Urinary bladder (tissue), 4 donors: ENCODE measurements at places on chromosomes 5 and 9. TPM values are rescaled to one million over a fixed set of nuclear protein-coding genes. Genes with fewer than 3 reads are reported as not detected.
A peak's percentile ranks its signal among the peaks of the same experiment; 100 is the strongest.

FAM169A gene
- polyA plus RNA-seq: 1.1 TPM

MATR3 gene
- polyA plus RNA-seq: 163 TPM

SHLD3 gene
- polyA plus RNA-seq: 1.7 TPM

EIF4E1B gene
- not detected for polyA plus RNA-seq

TOR4A gene
- polyA plus RNA-seq: 8.1 TPM

GARNL3 gene
- polyA plus RNA-seq: 22.0 TPM

SPINK4 gene
- 2.6 TPM for polyA plus RNA-seq

S1PR3 gene
- polyA plus RNA-seq: 47.4 TPM

FAM78A gene
- polyA plus RNA-seq: 1.9 TPM

CNTNAP3B gene
- polyA plus RNA-seq: 14.0 TPM

DNA sequence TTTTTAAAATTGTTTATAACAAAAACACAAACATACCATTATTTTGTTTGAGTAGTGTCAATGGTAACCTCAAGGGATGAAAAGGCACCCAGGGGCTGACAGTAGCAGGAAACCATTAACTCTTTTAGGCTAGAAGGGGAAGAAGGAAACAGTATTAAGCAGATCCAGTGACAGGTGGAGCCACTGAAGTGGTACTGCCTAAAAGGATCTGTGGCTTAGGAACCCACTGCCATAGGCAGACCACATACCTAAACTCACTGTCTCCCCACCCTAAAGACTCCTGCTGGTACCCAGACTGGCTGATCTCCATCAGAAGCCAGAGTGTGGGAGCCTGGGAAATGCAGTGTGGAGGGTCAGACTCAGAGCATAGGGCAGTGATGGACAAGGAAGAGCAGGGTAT, 13.5 kb downstream of the RLN1 start:
- no peak for DNase-seq

GRCh38 chr9:114738581-114739316, 56.8 kb upstream of the TEX48 start:
- DNase-seq: no peak

DNA sequence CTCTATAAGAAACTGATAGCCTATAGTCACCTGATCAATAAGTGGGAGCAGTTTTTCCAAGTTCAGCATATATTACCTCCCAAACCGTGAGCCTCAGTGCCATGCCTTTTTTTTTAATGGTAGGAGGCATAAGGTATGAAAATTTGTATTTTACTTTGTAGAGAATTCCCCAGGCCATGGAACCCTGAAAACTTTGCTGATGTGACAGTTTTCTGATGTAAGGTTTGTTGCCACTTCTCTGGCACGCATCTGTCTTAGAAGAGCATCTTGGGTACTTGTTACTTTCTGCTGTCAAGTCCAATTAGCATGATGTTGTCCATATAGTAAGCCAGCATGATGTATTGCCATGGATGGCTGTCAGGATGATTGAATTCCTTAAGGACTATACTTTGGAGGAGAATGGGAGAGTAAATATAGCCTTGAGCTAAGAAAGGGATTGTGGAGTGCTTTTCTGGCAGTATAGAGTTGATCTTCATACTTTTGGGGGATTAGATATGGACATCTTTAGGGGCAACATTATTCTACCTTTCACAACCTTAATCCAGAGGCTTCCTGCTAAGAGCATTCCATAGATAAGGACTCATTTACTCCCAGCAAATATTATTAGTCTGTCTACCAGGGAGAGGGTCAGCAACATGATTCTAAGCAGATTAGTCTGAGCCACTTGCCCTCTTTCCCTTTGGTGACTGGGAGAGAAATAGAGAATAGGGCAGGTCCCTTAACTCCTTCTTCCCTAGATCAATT, 389.6 kb downstream of the YTHDC2 start:
- DNase-seq: no peak

DNA sequence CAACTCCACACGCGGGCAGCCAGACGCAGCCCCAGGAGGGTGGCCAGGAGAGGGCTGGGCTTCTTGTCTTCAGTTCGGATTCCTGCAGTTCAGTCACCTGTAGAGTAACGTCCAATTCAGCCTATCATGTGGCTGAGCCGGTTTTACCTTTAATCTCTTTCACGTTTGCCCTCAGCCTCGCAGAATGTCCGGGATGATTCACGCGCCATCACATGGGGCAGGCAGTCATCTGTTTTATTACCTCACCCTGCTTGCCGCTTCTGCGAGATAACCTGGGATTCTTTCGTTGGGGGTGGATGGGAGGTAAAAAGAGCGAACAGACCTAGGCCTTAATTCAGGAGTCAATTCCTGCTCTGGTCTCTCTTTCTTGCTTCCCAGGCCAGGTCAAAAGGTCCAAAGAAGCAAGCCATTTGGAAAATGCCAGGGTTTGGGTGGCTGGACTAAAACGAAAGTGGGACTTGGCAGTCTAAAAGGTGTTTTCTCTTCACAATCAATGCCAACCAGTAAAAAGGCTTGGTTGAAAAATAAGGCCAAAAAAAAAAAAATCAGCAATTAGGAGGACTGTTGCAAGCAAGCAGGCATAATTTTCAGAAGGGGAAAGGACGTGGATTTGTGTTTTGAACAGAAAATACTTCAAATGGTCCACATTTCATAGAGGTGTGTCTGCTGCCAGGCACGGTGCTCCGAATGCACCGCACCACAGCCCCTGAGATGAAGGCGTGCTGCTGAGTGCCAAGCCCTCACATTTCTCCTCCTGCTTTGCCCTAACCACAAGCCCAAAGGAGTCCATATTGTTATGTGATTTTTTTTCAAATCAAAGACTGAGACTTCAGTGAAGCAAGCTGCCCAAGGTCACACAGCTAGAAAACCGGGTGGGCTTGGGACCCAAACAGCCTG, 2.8 kb upstream of the WWC1 start:
- DNase-seq: peak; percentile 32

DNA sequence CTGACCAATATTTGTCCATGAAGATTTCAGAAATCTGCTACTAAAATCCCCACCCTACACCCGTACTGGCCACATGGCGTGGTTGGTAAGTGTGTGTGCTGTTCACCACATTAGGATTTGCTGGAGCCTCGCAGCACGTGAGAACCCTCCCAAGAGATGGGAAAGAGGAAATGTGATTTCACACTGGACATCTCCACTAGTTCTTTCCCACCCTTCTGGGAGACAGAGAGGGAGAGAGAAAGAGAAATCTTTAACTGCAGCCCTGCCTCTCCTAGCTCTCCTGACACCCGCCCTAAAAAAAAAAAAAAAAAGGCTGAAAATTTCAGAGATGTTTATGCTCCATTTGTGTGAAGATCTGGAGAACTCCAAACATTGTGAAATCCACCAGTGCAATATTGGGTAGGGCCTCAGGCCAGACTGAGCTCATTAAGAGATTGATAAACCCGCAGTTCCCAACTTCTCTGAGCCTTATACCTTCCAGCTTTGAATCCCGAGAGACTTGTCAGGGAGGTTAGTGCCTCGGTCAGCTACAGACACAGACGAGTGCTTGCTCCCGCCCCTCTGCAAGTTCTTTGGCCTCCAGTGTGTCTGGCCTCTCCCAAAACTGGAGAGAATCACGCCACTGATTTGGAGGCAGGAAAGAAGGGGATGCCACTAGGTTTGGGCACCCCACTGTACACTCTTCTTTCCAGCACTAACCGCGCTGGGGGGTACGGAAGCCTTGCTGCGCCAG, 1.9 kb downstream of the SPRY4 start:
- DNase-seq: no peak

- no peak for DNase-seq
Observed at GRCh38 chr9:77505232-77505631, 142.9 kb downstream of the GNA14 start.

GRCh38 chr9:78903581-78903980, 606.7 kb downstream of the PSAT1 start:
- no peak for DNase-seq

- DNase-seq: no peak
Observed at GRCh38 chr5:31944684-31945445, 229.3 kb downstream of the GOLPH3 start.

DNA sequence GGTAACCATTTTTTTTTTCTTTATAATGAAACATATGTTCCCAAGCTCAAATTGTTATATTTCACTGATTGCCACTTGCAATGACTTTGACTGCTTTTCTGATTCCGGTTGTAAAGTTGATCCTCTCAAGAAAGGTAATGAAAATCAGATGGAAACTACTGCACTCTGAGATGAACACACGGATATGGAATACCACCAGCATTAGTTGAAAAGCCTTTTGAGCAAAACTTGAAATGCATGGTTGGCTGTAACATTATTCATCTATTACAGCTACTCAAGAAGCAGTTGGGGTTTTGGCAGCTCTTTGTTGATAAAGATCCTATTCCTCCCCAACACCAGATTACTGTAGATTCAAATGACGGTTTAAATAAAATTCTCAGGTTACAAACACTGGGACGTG, 591.6 kb upstream of the DMAC1 start:
- DNase-seq: no peak

- DNase-seq: no peak
Observed at GRCh38 chr5:115859378-115859777, 17.6 kb downstream of the AP3S1 start.

GRCh38 chr9:764105-764524, 77.4 kb upstream of the DMRT1 start:
- DNase-seq: no peak

- DNase-seq: no peak
Observed at GRCh38 chr9:20649381-20649780, 27.1 kb upstream of the MLLT3 start.
